ENCODE measurements at places on chromosomes 6 and 20.

DNA sequence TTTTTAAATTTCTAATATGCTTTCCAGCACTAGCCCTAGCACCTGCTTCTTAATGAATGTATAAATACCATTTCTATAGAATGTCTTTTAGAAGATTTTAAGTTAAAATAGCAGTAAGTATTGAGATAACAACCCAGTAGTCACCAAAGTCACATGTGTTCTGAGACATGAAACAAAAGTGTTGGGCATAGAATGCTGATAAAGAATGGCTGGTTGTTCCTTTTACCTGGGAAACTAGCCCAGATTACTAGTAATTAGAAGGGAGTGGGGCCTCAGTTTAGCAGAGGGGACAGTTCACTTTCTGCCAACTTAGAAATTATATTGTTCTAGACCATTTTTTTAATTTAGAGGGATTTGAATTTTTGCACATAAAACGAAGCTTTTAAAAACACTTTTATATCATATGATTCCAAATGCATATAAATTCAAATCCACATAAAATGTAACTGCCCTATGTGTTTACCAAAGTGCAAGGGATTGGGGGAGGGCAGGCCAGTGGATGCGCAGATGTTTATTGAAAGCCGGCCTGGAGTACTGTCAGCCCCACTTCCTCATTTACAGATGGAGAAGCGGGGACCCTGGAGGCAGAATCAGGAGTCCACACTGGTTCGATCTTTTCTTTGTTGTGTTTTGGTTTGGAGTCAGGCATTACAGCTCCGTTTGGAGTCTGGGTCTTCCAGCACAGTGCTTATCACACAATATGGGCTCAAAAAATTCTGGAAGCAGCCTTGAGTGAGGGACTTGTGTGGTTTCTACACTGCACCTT, 139.8 kb downstream of the ZDHHC14 start:
- DNase-seq = no peak

DNA sequence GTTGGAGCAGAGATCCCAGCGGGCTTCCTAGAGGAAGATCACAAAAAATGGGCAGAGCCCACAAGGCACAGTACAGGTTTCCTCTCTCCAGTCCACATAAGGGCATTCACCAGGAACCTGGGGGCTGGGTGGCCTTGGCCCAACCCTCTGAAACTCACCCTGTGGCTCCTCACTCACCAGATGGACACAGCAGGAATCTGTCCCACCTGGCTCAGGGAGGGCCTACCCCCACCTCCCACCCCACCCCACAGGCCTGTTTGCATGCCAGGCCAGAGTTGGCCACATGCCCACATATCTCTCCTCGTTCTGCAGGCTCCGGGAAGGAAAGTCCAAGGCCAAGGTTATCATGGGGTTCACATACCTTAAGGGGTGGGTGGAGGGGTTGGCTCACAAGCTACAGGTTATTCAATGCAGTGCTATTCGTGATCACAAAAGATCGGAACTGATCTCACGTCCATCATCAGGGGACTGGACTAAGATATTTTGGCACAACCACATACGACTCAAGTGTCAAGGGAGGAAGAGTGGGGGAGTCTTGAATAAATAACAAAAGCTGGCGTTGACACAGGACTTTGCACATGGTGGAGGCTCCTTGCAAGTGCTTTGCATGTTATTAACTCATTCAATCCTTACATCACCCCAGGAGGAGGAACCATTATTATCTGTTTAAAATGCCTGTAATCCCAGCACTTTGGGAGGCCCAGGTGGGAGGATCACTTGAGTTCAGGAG, 13.0 kb downstream of the RIPOR3 start:
- no peak for DNase-seq

- DNase-seq = no peak
Measured at GRCh38 chr6:150451807-150452427, 83.1 kb downstream of the IYD start.

- DNase-seq = no peak
Measured at GRCh38 chr20:57713505-57713903, 3.7 kb upstream of the PMEPA1 start.

- no peak for DNase-seq
Measured at GRCh38 chr6:115643762-115644161, 416.9 kb downstream of the FRK start.

- no peak for DNase-seq
Measured at GRCh38 chr6:13911337-13911736, 13.4 kb upstream of the RNF182 start.

- DNase-seq = no peak
Measured at GRCh38 chr6:166752928-166753721, 126.1 kb upstream of the RPS6KA2 start.

DNA sequence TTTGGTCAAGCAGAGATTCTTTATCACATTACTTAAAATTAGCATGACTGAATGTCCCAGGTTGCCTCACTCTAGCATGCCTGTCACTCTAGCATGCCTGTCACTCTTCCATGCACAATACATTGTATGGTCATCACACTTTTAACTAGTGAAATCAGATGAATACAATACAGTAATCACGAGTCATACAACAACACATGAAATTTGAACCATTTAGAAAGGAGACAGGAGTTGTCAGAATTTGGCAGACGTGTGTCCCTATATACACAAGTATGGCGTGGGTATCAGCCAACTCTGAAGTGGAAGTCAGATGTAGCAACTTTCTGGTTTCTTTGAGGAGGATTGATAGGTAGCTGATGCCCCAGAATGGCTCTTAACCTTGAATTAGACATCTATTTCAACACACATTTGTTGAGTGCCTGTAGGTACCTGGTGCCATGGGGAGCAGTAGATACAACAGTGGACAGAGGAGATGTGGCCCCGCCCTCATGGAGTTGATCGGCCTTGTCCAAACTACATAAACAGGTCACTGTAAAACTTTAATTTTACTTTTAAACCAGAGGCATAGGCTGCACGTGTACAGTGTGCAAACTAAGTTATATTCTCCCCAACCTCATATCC, 116.1 kb upstream of the TIAM2 start:
- no peak for DNase-seq

DNA sequence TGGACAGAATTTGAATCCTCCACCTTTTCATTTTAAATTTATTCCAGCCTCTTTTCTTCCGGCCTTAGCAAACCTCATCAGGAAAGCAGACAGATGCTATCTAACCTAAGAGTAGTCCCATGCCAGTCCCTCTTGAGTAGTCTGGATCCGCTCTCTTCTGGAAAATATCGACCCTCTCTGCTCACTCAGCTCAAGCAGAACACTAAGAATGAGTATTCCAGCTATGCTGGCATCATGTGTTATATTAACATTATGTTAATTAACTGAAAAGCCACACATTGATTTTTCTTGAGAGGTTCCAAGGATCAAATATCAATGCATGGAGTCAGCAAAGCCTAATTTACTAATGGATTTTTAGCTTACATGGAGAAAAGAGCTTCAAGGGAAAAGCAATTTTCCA, 161.4 kb downstream of the ID4 start:
- no peak for DNase-seq

DNA sequence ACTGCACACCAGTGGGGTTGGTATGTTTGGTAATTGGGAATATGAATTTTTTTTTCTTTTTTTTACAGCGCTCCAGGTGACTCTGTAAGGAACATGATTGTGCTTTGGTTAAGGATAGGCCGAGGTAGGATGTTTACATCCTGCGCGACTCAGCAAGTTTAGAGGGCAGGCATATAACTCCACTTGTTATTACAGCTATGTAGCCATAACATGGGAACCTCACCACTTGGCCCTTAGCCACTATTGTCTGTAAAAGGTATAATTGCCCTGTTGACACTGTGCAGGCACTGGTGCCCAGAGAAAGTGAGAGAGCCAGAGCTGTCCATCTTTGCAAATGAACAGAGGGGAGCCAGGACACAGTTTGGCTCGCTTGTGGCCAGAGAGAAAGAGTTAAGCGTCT, 172.9 kb downstream of the MCHR2 start:
- DNase-seq = no peak

DNA sequence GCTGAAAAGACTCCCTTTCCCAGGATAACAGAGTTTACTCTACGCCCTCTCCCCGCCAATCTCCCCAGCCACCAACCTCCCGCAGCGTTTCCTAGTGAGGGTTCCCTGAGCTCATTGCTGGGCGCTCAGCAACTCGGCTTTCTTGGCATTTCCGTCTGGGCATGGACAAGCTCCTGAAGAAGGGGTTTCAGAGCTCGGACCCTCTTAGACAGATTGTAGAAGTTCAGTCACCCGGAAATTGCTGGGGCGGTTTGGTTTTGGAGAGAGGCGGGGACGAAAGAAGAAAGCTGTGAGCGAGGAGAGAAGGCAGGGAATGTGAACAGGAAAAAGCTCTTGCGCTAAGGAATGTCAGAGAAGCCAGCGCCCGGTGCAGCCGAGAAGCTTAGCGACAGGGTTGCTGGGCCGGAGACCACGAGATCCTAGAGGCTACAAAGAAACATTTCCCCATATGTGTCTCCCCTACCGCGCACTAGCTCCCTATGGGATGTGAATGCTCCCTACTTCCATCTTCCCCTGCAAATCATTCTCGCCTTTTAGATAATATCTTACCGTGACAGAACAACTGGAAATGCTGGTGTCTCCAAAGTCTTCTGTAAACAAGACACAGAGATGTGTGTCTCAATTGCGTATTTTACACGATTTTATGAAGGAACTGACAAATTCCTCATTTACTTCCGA, 15.8 kb downstream of the POM121L2 start:
- DNase-seq = no peak

GRCh38 chr6:80094017-80094416, 12.5 kb upstream of the BCKDHB start:
- no peak for DNase-seq

GRCh38 chr6:4892785-4893485, 110.9 kb downstream of the RPP40 start:
- DNase-seq = no peak

DNA sequence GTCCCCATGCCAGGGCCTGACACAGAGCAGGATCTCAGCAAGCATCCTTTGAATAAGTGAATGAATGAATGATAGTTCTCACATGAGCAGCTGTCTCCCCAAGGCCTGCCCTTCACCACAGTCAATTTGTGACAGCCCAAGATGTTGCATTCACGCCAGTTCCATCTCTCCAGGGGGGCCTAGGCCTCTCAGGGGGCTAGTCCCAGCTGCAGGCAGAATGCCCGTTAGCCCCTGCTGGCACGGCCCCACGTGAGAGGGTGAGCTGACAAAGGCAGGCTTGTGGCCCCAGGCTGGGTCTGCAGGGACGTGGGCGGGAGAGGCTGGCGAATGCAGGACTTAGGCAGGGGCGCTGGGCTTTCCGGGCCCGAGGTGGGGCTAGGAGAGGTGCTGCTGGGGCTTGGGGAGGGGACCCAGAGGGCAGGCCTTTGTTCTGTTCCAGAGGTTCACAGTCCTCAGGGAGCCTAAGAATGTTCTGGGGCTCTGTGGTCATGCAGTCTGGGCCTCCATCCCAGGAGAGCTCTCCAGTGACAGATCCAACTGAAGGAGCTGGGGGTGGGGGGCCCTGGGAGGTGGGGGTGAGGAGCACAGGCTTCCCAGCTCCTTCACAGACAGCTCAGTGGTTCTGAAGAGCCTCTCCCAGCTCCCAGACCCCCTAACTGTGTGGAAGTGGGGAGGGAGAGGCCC, 30.5 kb upstream of the TLDC2 start:
- no peak for DNase-seq

- no peak for DNase-seq
Measured at GRCh38 chr6:21457647-21458046, 135.9 kb upstream of the SOX4 start.

DNA sequence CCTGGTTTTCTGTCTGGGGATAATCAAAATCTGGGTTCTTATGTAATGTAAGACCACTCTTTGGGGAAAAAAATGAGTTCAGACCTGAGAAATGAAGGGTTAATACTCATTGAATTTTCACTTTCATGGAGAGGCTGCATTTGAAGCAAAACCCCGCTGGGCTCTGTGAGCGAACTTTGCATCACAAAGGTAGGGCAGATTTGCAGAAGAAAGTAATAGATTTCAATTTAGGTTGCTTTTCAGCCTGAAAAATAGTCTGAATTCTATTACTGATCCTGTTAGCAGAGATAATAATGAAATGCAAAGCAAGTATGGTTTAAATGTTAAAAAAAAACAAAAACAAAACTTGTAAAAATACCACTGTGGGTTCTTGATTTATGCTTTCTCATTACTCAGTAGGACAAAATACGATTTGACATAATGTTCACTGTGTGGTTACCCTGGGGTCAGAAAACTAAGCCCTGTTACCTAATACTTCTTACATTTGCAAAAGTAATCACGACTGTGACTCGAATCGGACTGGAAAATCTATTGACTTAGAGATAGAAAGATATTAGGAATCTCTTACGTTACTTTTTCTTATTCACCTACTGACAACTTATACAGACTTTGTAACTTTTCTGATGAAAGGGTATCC, 72.2 kb downstream of the UST start:
- DNase-seq = no peak

GRCh38 chr6:74161380-74161779, 465.4 kb downstream of the CD109 start:
- DNase-seq = no peak

DNA sequence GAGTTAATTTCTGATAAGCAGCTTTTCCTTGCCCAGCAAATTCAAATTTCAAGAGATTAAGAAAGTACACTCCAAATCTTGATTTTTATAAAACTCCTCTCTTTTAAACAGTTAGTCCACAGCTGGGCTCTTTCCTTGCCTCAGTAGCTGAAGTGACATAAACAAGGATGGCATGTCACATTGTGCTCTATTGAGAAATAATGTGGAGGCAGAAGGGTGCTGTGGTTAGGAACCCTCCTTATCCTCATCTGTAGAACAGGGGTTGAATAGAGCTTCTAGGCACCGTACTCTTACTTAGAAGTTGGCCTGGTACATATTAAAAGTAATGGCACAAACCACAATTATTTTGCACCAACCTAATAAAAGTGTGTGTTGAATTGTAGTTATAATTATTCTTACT, 70.3 kb downstream of the RSPO3 start:
- DNase-seq = no peak

DNA sequence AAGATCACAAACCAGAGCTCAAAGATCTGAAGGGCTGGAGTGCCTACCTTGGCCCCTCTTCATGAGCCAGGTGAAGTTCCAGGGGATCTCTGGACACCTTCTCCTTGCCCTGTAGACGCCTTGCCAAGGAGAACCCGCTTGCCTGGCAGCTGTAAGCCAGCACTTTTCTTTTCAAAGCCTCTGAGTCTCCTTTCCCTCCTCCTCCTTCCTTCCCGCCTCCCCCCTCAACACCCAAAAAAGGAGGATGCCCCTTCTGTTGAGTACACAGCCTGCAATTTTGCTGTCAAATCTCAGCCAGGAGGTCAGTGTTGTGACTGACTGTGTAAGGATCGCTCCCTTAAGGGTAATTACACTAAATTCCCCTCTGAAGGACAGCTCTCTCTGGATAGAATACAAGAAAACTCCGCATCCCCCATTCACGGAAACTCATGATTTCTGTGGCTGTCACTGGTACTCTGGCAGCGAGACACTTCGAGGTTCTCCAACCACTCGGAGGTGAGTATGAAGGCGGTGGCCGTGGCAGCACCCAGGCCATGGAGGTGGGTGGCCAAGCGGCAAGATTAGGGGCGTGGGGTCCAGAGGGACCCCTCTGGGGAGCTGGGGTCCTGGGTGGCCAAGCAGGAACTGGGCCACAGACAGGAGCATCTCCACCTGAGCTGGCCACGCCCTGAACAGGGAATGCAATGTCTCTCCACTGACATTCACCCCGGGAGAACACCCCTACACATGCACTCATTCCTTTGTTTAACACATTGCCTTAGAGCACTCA, 23.2 kb upstream of the FOXP4 start:
- DNase-seq = no peak
